ENCODE measurements at places on chromosomes 2 and 18.
A peak's percentile ranks its signal among the peaks of the same experiment; 100 is the strongest.

GRCh38 chr2:73105511-73105971 lies 7.2 kb downstream of the RAB11FIP5 start:
- no peak for DNase-seq

- DNase-seq, result no peak
Measured at GRCh38 chr2:234404957-234405356, 91.9 kb downstream of the ARL4C start.

DNA sequence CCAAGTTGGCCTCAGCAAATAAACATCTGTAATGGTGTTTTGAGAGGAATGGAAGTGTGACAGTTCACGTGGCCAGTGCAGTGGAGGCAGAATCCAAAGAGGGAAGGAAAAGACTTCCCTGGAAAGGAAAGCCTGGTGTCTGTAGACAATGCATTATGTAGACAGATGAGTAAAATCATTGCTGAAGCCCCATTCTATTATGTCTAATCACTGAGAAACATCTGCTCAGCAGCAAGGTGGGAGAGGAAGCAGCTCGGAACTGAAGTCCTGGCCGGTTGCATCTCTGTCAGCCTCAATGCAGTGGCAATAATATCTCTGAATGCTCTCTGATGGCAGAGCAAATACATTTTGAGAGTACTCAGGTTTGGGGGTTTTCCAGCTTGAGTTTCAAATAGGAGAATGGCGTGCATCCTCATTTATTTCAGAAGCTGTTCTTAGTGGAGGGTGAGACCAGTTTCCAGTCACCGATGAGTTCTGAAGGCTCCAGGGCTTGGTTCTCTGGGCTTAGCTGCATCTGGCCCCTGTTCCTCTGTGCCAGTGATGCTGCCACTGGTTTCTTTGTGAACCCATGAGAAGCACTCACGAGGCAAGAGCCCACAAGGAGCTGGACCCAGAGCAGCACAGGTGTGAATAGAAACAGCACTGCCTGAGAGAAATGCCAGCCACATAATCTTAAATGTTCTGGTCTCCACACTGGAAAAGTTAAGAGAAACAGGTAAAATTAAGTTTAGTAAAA lies 63.3 kb downstream of the RPIA start:
- DNase-seq, result no peak

- no peak for DNase-seq
Measured at GRCh38 chr2:201152999-201153815, 29.7 kb upstream of the CASP10 start.

GRCh38 chr2:10447895-10448575 lies at the start of gene ODC1:
TSS of gene ODC1 (minus strand) at chr2:10448327. CDS start at chr2:10445032, 3,295 bp downstream.
- peak; percentile 92 for DNase-seq

- DNase-seq, result peak; percentile 14
Measured at GRCh38 chr2:44537264-44537663, 175.5 kb downstream of the CAMKMT start.

- DNase-seq, result peak; percentile 46
Measured at GRCh38 chr2:29192526-29192925, 77.3 kb downstream of the CLIP4 start.

GRCh38 chr2:172772633-172773032 lies 37.0 kb downstream of the RAPGEF4 start:
- peak; percentile 18 for DNase-seq

- no peak for DNase-seq
Measured at GRCh38 chr2:56127463-56128152, 56.2 kb upstream of the CCDC85A start.

DNA sequence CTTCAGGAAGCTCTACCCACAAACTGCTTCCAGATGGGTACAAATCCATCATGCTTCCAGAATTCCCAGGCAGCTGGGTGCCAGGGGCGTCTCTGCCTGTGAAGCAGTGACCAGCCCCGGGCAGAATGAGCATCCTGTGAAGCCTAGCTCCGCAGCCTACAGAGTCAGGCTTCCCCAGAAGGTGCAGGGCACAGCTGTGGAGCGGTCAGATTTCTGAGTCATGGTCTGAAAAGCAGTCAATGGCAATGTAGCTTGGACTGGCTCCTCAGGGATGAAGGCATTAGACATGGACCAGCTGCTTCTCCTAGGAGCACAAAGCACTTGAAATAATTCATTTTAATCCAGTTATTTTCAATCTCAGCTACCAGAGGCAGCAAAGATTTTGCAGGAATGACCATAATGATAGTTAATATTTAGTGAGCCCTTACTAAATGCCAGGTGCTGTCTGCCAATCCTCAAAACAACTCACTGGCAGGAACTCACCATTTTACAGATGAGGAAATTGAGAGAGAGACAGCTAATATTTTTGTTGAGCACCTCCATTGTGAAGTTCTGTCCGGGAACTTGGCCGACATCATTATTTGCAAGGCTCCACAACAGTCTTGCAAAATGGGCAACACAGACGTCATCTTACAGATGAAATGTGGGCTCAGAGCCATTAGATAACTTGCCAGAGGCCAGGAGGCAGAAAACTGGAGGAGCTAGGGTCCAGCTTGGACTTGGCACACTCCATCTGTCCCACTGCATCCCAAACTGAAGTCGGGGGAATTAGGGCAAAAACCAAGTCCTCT lies 31.7 kb downstream of the ACMSD start:
- DNase-seq, result no peak

DNA sequence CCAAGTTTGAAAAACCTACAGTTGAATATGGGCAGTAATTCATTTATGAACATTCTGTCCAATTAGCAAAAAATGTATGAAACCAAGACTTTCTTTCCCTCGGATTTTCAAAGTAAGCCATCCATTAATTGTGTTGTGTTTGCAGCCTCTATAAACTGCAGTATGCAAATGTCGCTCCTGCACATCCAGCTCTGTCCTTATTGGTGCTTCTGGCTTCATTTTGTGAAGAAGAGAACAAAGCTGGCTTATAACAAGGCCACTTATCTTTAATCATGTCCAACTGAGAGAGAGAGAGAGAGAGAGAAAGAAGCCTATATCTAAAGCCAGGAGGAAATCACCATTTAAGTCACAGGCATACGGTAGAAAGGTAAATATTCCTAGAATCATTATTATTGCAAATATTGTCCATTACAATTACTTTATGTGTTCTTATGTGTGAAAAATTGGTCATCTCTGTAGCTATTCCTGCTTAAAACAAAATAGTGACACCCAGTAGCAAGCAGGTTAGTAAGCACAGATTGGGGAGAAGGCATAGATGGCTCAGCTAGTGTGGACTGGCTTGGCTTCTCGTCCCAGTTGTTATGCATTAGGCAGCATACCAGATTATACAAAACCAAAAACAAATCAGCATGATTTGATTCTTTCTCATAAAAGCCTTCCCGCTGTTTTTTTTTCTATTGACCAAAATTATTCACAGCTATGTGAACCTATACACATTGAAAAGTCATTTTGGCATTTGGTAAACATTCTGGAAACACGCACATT lies 726.4 kb upstream of the SOX11 start:
- DNase-seq, result no peak

DNA sequence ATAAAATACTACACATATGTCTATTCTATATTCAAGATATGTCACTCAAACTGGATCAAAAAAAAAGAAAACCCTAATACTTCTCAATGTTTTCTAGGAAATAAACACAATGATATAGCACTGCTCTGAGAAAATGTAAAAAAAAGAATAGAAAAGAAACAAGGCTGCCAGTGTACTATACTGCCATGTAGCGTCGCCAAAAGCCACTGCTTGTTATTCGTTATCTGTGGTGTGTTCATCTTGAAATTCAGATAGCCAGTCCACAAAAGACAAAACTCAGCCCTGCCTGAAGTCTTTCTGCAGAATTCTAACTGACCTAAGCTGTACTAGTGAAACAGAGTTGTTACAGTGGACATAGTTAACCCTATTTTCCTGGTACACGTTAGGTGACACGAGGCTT lies 12.2 kb upstream of the YPEL5 start:
- DNase-seq, result no peak

- no peak for DNase-seq
Measured at GRCh38 chr18:69948919-69949537, 1.4 kb upstream of the CD226 start.

GRCh38 chr18:69747388-69747787 lies 200.3 kb downstream of the CD226 start:
- DNase-seq, result no peak

DNA sequence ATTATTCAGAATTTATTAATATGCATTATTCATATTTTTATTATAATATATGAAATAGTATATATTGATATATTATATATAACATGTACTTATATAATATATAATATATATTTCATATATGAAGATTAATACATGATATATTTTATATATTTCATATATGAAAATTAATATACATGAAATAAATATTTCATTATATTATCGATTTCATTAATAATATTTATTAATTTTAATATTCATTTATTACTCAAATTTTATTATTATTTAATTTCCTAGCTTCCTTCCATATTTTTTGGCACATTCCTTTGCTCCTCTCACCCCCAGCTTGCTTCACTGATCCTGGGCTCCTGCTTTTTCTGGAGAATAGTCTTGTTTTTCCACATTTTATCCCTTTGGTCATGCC lies 29.7 kb downstream of the CD8B2 start:
- no peak for DNase-seq

DNA sequence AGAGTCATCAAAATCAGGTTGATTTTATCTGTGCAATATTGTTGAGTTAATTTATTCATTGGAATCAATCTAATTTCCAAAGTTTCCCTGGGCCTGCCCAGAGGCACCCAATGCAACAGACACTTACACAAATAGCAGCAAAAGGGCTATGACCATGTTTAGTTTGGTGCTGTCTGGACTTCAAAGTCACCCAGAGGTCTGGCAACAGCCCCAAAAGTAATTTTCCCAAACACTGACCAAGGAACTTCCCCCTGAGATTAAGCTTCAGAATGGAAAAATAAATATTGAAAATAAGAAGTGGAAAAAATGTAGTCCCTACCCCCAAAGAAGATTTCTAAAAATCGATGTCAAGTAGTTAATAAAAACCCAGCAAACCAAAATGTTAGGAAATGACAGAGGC lies 70.9 kb upstream of the RNF152 start:
- DNase-seq, result no peak

- DNase-seq, result no peak
Measured at GRCh38 chr2:157327200-157327599, 1.6 kb upstream of the ERMN start.

DNA sequence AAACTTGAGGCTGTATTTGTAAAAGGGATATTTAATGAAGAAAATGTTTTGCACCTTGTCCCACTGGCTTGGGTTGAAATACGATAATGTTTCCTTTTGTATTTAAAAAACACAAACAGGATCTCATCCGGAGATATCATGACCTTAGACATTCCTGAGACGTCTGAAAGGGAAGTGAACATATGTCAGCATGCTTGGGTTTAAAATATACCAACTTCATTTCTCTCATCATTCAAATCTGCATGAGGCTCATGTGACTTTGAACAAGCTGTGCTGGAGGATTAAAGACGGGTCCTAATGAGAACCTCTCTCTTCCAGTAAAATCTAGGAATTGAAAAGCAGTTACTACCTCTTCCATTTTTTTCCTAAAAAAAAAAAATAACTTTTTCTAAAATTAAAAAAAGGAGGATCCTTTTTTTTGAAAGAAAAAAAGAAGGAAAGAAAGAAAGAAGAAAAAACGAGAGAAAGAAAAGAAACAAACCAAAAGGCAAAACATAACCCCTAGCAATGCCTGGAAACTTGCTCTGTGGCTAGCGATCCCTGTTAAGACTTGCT lies 106.8 kb upstream of the ZFP36L2 start:
- no peak for DNase-seq

GRCh38 chr2:263022-263738 lies 652 bp downstream of the SH3YL1 start:
- DNase-seq, result no peak

- DNase-seq, result no peak
Measured at GRCh38 chr2:196334710-196335109, 163.3 kb upstream of the STK17B start.

GRCh38 chr2:47079515-47080412 lies 75.3 kb downstream of the STPG4 start:
- no peak for DNase-seq

- no peak for DNase-seq
Measured at GRCh38 chr2:209240204-209240603, 183.6 kb upstream of the MAP2 start.

- peak; percentile 43 for DNase-seq
Measured at GRCh38 chr18:9996094-9996493, 82.3 kb downstream of the VAPA start.

DNA sequence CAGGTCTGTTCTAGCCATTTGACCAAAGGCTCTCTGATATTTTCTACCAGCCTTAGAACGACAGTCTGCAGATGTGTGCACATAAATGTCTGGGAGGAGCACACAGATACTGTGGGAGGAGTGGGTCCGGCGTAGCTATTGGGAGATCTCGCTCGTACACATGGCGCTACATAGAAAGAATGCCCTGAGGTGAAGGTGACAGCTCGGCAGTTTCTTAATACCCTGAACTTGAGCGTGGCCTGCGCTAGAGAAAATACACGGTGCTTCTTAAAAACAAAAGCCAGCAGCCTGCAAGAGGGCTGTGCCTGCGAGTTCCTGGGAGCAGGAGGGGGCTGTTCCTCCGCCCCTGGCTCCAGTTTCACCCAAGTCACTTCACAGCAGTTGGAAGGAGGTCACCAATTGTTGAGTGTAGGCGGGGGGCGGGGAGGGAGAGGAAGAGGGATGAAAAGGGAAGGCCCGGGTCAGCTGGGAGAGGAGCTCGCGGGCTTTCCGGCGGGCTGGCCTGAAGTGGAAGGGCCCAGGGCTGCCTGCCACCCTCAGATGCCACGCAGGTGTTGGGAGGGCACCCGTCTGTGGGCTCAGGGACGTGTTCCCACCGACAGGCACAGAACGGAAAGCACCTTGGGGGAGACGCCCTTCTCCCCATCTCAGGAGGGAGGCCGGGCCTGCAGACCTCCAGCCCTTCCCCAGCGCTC lies 124.7 kb upstream of the ZNF516 start:
- peak; percentile 35 for DNase-seq

DNA sequence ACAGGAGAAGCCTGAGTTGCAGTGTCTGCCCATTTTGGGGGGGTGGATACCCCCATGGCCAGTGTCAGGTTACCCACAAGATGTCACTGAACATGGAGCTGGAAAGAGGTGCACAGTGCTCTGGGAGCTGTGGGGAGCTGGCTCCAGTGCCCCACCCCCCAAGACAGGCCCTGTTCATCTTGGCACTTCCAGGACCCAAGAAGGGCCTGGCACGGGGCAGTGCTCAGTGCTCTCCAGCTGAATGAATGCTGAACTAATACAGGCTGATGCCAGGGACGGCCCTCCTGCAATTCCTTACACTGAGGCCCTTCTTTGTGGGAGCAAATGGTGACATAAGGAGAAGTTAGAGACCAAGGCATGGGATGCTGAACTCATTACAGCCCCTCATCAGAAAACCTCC lies 163.4 kb upstream of the GLI2 start:
- DNase-seq, result no peak

DNA sequence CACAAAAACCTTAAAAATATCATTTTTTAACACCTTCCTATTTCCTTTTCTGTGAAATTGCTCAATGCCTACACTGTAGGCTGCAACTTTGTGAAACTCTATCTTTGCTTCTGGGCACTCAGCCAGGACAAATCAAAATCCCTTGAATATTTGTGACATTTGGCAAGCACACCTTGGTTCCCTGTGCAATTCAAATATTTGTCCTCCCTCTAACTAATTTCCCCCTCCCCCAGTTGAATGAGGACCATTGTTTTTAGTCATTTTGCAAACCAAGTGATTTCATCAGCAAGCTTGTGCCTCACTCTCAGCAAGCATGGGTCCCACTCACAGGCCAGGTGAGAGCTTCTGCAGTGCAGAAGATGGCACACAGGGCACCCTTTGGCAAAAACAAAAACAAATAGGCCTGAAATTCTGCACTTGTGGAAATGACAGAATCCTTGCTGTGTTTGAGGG lies 541.5 kb downstream of the CNTNAP5 start:
- DNase-seq, result no peak
